ENCODE measurements at places on chromosomes 11 and 22.
A peak's percentile ranks its signal among the peaks of the same experiment; 100 is the strongest.

GRCh38 chr22:40196628-40197360, 19.1 kb downstream of the TNRC6B start:
- DNase-seq = no peak

- no peak for DNase-seq
Measured at GRCh38 chr11:846496-847098, 3.9 kb downstream of the TSPAN4 start.

DNA sequence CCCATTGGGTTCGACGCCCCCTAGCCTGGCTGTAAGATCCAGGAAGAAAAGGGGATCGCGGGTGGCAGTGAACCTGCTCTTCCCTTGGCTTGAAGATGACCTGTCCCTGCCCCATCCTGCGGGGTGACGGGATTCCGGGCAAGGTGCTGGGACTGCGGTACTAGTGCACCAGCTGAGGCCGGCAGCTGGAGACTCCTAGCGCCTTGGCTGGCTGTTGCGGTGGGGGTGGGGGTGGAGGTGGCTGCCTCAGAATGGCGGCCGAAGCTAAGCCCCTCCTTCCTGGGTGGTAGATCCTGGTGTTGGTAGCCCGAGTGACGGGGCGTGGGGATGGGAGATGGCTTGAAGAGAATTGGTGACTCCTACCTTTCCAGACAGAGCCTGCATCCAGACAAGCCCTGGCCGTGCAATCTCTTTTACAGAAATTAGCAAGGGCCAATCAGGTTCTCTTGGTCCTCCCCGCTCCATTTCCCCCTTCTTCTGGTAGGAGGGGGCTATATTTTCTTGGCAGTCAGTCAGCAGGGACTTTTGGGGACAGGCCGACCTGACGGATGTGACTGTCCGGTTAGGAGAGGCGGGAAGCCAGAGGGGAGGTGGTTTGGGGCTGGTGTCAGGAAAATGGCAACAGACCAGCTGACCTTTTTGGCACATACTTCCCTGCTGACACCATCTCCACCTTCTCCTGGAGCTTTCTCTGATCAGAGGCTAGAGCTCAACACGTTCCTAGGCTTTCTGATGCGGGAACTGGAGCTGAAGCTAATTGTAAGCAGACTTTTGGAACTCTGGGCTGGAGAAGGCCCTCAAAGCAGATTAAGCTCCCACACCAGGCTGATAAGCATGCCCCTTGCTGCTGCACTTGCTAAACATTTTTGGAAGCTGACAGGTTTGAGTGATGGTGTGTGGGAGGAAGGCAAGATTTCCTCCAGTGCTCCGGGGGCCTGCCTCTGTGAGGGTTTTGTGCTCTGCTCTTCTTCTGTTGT, 2.0 kb downstream of the NAV2 start:
- DNase-seq = no peak

GRCh38 chr11:93216511-93217101, 18.8 kb upstream of the SLC36A4 start:
- DNase-seq = no peak

DNA sequence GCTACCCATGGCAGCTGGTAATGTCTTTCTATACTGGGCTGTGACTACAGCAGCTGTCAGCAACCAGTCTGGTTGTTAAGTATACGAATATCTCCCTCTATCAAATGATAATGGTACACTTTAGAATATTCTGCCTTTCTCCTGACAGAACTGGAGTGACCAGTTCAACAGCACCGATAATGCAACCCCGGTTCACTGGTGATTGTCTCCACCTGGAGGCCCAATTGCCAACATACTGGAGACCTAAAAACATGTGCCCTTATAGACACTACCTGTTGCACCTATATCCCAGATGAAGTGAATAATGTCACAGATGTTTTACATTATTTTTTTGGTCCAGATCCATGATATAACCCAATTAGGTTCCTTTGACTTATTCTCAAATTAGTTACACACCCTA, 21.1 kb downstream of the OR5P2 start:
- no peak for DNase-seq

- DNase-seq = no peak
Measured at GRCh38 chr11:60876168-60876485, 8.8 kb downstream of the ZP1 start.

- DNase-seq = no peak
Measured at GRCh38 chr11:72989727-72990126, 152.4 kb downstream of the FCHSD2 start.

GRCh38 chr11:117855186-117855845, 21.1 kb downstream of the FXYD6 start:
- DNase-seq = no peak

DNA sequence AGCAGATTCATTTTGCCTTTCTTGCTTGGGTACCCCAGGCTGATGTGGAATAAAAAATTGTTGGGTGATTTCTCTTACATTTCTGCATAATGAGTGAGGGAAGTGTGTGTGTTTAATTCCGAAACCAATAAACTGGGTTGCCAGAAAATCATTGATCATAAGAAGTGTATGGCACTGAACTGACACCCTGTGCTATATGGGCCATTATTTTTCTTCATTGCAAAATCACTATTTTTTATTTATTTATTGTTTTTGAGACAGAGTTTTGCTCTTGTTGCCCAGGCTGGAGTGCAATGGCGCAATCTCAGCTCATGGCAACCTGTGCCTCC, 14.6 kb upstream of the HIKESHI start:
- DNase-seq = no peak

GRCh38 chr11:2589538-2589934, 110.3 kb downstream of the KCNQ1OT1 start:
- DNase-seq = no peak

DNA sequence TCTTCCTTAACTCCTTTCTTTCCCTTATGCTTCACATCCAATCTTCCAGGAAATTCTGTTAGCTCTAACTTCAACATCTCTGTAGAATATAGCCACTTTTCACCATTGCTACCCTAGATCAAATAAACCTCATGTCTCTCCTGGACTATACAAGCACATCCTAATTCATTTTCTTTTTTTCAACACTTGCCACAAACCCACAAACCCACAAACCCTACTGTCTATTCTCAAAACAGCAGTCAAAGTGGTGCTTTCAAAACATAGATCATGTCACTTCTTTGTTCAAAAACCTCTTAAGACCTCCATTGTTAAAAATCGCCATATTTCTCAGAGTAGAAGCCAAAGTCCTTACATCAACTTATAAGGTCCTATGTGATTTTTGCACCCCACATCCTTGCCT, 94.3 kb downstream of the PIWIL4 start:
- no peak for DNase-seq

GRCh38 chr22:47000888-47001287, 238.4 kb downstream of the TBC1D22A start:
- no peak for DNase-seq

- no peak for DNase-seq
Measured at GRCh38 chr22:38419858-38420160, 35.2 kb downstream of the KCNJ4 start.

GRCh38 chr22:42837556-42837955, 19.5 kb downstream of the ARFGAP3 start:
- DNase-seq = no peak

DNA sequence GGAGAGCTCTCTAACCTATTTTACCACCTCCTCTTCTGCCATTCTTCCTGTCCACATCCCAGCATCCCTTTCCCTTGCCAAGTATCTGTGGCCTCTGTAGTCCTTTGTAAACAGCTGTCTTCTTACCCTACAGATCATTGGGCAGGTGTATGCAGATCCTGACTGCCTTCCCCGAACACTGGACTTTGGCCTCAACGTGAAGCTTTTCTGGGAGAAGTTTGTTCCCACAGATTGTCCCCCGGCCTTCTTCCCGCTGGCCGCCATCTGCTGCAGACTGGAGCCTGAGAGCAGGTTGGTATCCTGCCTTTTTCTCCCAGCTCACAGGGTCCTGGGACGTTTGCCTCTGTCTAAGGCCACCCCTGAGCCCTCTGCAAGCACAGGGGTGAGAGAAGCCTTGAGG, 17.3 kb downstream of the PIK3IP1 start:
- no peak for DNase-seq

DNA sequence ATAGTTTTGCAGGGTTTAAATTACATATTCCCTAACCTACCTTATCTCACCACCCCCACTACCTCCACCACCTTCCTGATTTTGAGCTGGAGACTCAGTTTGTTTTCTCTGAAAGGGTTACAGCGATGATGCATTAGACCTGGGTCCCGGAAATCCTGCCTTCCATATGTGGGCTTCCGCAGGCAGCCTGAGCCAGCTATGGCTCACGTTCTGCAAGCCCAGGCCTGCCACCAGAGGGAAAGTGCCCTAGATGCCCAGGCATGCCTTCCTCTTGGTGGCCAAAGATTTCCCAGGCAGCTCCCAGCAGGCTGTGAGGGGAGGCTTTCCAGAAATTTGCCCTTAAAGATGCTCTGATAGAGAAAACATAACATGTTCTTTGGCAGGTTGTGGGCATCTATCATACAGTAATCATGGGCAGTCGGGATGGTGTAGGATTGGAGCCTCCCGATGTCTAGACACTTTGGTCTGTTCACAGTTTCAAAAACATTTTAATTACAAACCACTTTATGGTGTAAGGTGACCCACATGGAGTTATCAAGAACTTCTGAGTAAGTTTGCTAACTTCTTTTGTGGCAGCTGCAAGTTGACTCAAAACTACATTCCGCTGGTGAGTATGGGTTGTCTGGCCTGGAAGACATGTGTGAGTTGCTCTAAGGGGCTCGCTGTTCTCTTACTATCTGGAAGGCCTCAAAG, 79.3 kb downstream of the MICAL2 start:
- peak; percentile 64 for DNase-seq

- no peak for DNase-seq
Measured at GRCh38 chr11:64267207-64267945, 16.0 kb downstream of the PLCB3 start.

DNA sequence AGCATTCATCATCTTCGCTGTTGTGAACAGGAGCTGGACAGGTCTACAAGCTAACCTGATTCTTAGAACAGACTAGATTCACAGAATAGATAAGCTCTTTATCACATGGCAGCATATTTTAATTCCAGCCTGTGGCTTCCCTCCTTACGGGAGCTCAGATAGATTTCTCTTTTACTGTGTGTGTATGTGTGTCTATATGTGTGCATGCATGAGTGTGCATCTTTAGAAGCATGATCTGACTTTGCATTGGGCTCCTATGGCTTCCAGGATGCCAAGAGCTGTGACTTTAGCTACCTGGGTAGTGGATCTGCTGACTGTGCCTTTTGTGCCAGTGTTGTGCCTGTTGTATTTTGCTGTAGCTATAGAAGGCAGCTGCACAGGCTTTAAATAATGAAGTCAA, 44.3 kb downstream of the ZNRF3 start:
- no peak for DNase-seq

DNA sequence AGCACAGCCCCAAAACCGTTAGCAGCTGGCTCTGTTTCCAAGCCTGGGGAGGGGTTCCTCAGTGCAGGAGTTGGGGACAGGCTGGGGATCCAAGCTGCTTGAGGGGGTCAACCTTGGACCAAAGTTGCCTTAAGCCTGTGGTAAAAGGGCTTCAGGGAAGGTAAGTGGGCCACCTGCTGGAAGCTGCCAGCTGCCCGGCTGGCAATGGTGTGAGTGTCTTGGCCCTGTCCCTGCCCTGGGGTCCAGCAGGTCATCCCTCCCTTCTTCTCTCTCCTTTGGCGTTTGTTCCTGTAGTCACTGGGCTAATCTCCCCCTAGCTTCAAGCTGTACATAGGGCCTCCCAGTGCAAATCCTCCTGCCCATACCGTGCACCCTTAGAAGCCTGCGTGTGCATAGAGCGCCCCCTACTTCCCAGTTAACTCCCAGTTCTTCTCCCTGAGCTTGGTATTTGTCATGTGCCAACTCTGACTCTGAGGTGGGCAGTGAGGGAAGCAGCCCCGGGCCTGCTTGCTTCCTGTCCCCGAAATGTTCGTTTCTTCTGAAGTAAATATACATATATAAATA, 4.4 kb downstream of the TMEM258 start:
- DNase-seq = peak; percentile 24

DNA sequence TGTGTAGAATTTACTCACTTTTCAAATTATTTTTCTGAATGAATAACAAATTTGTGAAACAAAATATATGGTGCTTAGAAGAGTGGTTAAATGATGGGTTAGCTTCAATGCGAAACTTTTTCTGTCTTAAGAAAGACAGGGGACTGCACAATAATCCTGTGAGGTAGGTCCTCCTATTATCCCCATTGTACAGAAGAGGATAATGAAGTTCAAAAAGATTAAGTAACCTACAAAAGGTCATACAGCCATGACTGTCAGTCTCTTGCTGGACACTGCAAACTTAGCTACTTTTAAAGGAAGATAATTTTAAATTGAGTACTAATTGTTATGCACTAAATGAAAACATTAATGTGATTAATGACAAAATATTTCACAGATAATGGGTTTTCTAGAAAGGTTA, 5.0 kb downstream of the OOSP3 start:
- DNase-seq = no peak

DNA sequence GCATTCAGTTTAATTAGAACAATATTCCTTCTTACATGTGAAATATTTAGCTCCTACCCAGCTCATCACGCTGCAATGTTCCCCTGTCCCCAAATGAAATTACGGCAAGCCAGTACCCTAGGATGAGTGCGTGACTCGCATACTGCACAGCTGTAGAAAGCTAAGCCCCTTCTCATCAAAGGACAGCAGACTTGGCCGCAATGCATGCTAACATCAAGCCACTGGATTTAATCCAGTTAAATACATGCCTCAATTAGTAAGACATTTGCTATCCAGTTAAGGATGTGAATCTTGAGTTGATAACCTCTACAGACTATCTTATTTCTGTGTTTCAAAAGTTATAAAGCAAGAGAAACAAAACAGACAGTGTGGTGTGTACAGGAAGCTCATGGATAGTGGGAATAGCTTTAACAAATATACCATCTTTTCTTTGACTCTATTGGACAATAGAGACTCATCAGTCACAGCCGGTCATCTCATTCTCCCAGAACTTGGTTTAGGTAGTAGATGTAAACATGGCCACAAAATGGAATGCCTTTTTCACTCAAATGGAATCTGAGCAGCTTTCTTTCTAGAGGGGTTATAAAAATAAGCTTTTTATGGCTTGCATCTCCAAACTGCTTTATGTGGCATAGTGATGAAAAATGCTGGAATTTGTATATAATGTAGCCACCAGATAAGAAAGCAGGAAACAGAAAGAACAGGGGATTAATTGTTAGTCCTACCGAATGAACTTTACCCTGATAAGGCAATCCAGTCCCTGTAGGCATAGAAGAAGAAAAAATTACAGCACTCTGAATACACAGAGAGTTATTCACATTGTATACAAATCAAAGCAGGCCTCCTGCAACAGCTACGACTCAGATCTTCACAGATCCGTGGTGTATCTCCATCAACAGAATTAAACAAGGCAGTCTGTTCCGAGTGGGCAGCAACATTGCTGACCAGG, 224.1 kb downstream of the CADM1 start:
- DNase-seq = no peak

DNA sequence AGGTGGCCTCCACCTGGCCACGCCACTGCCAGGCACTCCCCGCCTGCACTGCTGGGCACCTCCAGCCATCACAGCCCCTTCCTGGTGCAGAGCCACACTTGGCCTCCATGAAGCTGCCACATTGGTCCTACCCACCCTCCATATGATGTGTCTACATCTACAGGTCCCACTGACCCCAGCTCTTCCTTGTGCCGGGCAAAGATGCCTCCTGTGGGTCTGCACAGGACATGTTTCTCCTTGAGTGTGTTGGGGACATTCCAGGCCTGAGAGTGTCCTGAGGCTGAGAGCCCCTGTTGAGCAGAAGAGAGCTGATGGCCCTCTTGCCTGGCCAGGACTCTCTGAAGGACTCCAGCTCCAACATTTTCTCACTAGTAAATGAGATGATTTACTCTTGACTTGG, 7.5 kb downstream of the THY1 start:
- DNase-seq = no peak

- no peak for DNase-seq
Measured at GRCh38 chr11:128421577-128422330, 165.6 kb downstream of the ETS1 start.

- DNase-seq = no peak
Measured at GRCh38 chr11:125141178-125141577, 23.4 kb upstream of the PKNOX2 start.

- DNase-seq = no peak
Measured at GRCh38 chr22:28231441-28231840, 312.4 kb upstream of the PITPNB start.

All from CD4-positive, alpha-beta T cell treated with Interleukin-21 for 1 hour (primary cell).